ENCODE measurements at places on chromosomes 4 and X.

DNA sequence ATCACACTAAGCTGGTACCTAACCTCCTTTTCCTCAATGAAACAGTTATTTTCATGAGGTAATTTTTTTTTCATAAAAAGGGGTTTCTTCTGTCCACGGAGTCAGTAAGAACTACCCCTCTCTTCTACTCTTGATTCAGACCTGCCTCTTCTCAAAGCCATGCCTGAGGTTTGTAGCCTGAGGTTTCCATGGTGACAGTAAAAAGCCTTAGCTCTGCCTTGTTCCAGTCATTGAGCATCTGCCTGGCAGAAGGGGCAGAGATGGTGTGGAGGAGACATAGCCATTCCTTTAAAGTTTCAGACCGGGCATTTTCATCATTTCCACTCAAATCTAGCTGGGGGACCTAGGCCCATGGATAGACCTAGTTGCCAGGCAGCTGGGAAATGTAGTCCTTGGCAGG, 135.5 kb downstream of the REPS2 start:
- DNase-seq: no peak

- DNase-seq: no peak
These were observed 5.4 kb upstream of the FGG start for GRCh38 chr4:154617820-154618317.

DNA sequence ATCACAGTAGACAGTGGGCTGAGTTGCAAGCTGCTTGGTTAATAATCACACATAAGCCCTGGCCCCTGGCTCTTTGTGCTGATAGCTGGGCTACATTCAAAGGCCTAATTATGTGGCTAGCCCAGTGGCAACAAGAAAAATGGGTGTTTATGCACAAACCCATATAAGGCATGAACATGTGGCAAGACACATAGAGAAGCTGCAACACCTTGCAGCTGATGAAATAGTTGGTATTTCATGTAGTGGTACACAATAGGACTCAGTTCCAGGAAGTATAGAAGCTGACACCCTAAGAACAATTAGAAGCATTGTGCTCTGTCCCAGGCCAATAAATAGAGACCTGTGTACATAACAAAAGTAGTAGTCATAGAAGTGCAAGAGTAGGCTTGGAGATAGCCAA, 14.6 kb upstream of the ZNF630 start:
- DNase-seq: no peak

GRCh38 chr4:78691971-78692821, 84.0 kb upstream of the BMP2K start:
- no peak for DNase-seq

DNA sequence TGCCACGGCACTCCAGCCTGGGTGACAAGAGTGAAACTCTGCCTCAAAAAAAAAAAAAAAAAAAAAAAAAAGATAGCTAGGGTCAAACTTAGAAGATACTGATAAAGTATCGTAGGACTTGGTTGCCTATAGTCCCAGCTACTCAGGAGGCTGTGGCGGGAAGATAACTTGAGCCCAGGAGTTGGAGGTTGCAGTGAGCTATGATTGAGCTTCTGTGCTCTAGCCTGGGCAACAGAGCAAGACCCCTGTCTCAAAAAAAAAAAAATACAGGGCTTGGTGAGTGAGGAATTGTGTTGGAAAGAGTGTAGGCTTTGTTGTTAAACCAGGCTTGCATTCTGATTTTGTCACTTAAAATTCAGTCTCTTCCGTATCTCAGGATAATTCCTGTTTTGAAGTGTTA, 6.2 kb downstream of the TAF1 start:
- no peak for DNase-seq

DNA sequence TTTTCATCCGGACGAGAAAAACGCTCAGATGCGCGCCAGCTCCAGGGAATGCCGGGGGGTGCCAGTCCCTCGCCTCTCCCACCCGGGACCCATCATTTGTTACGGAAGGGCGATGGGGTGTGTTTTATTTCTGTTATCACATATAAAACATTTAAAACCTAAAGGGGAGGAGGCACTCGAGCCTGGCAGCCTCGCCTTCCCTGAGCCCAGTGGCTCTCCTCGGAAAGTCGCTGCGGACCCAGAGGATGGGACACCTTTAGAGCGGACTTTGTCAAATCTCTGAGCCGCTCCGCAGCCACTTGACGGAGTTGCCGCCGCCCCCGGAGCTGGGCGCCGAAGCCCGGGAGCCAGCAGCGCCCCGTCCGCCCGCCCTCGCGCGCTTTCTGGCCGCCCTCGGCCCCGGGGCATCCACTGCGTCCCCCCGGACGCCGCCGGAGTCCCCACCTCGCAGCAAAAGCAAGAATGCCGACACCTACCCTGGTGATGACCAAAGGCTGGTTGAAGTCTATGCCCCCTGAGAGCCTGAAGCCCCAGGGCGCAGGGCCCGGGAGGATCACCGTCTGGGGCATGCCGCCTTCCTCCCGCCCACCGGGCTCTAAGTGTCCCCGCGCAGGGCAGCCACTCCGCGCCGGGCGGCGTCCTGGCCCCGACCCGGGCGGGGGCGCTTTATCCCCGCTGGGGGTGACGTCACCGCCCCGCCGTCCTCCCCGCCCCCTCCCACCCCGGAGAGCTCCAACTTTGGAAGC, at the start of gene PDLIM3:
Gene PDLIM3 (minus strand): TSS at position 642 of the 746 bp plus-strand sequence. CDS start 73 bp downstream, at position 569.
- no peak for DNase-seq

DNA sequence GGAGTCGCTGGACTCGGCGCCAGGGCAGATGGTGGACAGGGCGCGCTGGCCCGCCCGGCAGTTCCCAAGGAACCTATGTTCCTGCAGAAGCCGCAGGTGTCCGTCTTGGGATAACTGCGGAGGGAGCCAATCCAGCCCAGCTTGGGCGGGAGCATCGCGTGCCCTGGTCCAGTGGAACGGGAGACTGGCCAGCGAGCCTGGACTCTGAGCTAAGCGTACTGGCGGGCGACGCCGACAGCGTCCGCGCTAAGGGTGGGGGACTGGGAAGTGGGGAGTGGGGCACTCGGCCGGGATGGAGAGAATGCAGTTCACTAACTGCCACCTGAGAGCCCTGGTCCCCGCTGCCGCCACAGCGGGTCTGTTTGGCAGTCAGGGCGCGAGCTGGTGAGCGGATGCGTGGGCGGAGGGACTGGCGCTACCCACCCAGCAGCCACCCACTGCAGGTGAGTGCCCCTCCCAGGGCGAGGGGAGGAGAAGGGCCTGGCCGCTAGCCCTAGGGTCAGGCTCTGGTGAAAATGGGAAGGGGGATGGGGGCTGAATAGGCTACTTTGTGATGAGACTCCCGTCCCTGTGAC, 1.3 kb upstream of the MAMLD1 start:
- DNase-seq: no peak

DNA sequence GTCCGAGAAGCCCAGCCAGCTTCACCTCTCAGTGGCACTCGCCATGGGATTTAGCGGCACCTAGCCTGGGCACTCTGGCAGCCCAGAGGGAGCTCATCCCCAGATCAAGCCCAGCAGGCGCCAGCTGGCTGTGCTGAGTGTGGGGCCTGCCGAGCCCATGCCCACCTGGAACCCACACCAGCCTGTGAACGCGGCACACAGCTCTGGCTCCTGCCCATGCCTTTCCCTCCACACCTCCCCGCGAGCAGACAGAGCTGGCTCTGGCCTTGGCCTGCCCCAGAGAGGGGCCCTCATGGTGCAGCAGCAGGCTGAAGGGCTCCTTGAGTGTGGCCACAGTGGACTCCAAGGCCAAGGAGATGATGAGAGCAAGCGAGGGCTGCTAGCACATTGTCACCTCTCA, 38.0 kb upstream of the AADAT start:
- no peak for DNase-seq

DNA sequence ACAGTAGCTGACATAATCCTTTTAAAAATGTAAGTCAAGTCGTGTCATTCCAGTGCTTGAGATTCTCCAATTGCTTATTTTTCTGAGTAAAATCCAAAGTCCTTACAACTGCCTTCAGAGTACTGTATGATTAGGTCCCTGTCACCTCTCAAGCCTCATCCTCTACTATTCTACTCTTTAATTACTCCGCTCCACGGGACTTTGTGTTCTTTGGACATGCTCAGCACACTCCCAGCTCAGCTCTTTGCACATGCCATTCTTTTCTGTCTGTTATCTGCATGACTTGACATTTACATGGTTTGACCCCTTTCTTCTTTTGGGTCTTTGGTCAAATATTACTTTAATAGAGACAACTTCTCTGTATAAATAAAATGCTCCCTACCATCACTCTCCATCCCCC, 15.1 kb downstream of the FAM47E start:
- no peak for DNase-seq

DNA sequence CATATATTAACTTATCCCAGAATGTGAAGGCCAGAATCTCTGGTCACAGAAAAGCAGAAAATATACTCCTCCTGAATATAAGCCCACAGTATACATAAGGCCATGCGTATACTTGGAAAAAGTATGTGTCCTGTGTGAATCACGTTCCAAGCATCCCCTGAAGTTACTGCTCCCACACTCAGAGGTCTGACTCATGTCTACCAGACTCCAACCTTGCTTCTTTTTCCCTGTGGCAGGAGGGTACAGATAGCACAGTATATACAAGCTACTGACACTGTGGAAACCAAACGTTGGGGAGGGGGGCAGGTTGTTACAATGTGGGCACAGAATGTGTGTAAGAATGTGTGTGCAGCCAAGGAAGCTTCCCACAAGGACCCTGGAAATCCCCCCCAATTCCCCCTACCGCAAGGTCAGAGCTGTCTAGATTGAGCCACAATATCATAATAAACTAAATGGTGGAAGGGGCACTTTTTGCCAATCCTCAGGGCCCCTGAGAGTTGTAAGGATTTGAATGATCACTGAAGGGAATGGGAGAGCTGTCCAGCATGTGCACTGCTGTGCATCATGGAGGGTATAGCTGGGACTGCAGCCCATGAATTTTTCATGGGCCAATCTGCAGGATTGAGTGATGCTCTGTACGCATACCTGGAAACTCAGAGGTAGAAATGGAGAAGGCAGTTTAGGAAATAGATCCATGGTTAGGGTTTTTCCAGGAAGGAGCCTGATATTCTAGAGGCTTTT, 7.4 kb upstream of the RELL1 start:
- DNase-seq: no peak

DNA sequence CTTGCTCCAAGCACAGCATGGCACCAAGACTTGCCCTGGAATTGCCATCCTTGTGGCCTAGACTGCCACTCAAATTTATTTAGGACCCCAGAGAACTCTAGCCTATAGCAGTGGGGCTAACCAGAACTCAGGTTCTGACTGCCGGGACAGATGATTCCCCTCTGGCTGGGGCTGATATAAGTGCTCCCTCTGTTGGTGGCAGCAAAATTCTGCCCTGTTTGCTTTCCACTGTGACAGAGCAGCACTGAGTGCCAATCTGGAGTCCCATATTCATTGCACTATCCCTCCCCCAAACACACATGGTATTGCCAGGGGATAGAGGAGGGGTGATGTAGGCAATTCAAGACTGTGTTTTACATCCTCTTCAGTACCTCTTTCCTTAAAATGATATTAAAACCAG, 1081.9 kb downstream of the FAT4 start:
- no peak for DNase-seq

DNA sequence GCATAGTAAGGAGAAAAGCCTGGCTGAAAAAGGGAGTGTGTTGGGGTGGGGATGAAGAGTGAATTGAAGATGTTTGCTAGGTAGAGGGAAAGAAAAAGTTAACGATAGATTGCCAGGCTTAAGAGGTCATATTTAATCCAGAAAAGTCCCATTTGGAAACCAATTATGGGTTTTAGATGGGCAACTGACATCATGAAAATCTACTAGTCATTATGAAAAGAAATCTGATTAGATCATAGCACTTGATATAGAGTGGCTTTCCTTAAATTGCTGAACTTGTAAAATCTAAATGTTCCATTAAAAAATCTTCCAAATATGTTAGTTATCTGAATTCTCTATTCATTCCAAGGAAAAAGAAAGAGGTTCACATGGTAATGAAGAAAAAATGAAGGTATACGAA, 37.5 kb upstream of the IL21 start:
- DNase-seq: no peak
